ENCODE measurements at places on chromosomes 2 and 18.
A peak's percentile ranks its signal among the peaks of the same experiment; 100 is the strongest.

- DNase-seq: no peak
These were observed 79.5 kb upstream of the KLF7 start for GRCh38 chr2:207244971-207245925.

DNA sequence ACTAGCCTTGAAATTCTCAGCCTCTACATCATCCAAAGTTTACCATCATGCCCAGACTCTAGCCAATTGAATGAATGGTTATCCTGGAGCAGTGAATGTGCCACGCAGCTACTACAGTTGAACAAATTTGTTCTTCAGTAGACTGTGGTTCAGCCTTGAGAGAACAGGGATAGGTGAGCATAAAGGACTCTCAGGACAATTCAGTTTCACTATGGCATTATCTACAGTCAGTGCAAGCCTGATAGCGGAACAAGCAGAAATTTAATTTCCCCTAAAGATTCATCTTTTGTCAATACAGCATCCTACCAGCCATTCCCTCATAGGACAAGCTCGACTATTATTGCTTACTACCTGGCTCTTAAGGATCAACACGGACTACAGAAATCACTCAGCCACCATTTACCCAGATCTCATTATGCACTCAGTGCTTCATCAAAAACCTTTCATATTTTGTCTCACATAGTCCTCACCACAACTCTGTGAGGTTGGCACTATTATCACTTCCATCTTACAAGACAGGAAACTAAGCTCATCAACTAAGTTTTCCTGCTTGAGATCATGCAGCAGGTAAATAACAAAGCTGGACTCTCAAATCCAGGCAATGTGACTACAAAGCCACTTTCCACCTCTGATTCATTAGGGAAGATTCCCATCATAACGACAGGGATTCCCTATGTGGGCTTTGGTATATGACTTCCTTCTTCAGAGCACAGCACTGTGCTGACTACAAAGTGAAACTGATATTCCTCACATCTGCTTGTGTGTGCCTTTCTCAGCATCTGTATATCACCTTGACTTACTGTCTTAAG lies 181.5 kb upstream of the ACVR2A start:
- peak; percentile 71 for DNase-seq

- peak; percentile 40 for DNase-seq
These were observed 45.7 kb downstream of the QPCT start for GRCh38 chr2:37389989-37390765.

DNA sequence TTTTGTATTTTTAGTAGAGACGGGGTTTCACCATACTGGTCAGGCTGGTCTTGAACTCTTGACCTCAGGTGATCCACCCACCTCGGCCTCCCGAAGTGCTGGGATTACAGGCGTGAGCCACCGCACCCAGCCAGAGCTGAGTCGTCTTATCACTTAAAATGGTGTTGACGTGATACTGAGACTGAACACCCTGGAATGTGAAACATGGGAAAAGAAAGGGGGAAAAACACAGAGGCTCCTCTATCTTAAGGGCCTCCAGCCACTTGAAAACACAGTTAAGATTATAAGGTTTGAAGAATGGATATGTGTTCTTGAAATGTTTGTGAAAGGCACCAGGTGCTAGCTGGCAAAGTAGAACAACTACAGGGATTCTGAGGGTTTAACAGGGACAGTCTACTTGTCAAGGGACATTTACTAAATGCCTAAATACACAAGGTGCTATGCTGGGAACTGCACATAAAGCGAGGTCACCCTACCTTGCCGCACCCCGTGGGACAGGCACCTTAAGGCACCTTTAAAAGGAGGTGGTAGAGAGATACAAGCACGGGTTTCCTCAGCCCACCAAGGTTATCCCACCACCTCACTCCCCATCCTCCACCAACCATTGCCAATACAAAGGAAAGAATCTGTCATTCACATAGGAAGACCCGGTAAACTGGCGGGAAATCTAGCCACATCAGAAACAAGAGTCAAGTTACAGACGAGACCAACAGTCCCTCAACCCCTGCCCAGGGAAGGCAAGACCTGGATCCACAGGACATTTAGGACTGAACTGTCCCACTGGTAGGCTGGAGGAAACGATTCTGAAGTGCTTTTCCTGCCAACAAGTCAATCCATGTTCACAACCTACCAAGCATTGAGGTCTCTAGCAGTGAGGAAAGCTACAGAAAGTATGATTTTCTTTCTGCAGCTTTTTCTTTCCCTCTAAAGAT lies 43.4 kb downstream of the STK39 start:
- DNase-seq: no peak

DNA sequence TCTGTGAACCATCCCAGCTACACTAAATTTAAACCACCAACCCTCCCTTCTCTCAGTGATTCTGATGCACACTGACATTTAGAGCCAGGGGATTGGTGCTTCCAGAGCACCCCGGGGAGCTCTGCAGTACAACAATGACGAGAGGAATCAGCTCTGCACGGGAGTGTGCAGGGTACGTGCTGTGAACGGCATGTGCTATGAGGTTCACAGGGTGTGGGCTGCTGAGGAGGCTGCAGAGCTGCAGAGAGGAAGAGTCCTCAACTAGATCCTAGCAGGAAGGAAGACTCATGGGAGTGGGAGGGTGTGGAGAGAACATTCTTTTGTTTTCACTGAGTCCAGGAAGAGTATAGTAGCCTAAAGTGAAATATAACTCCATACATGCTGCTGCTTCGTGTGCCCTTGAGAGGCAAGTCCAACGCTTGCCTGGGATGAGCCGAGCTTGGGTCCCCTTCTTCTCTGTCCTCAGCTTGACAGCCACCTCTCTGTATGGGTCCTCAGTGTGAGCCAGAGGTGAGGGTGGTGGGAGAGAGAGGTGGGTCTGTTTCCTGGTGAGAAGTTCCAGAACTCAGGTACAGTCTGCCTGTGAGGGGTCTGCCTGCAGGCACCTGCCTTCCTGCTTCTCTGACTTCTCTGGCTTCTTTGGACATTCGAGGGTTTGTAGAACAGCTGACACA lies 118.8 kb downstream of the CTIF start:
- no peak for DNase-seq

- DNase-seq: no peak
These were observed 72.6 kb upstream of the STPG4 start for GRCh38 chr2:47227532-47228279.

- no peak for DNase-seq
These were observed 376.6 kb downstream of the NBAS start for GRCh38 chr2:15184491-15184890.

- no peak for DNase-seq
These were observed 24.1 kb upstream of the TNS1 start for GRCh38 chr2:218026676-218027425.

- DNase-seq: no peak
These were observed 49.2 kb upstream of the CCDC150 start for GRCh38 chr2:196590286-196590685.

DNA sequence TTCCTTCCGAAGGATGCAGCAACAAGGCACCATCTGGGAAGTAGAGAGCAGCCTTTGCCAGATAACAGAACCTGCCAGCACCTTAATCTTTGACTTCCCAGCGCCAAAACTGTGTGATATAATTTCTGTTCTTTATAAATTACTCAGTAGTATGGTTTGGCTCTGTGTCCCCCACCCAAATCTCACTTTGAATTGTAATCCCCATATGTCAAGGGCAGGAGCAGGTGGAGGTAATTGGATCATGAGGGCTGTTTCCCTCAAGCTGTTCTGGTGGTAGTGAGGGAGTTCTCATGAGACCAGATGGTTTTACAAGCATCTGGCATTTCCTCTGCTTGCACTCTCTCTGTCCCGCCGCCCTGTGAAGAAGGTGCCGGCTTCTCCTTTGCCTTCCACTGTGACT lies 899.9 kb downstream of the TRIB2 start:
- DNase-seq: no peak

DNA sequence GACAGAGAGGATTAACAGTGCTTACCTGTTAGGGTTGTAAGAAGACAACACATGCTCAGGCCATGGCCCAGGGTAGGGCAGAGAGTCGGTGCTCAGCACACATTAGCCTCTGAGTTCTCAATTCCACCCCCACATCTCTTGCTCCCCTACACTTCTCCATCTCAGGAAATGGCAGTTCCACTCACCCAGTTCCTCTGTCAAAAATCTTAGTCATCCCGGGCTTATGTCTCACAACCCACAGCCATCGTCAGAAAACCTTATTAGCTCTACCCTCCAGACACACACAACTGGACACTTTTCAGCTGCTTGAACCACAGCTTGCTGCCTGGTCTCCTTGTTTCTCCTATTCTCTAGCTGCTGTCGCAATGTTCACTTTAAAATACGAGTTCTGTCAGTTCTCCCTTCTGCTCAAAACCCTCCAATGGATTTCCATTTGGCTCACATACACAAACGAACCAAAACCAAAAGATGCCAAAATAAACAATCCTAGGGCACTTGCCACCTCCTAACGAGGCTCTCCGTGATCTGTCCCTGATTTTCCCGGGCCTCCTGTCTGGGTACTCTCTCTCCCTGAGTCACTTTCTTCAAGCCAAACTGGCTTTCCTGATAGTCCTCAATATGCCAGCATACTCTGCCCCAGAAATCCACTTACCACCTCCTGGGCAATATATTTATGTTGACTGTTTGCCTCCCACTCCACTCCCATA lies 89.7 kb downstream of the KCTD1 start:
- DNase-seq: no peak

- no peak for DNase-seq
These were observed 37.5 kb upstream of the SP3 start for GRCh38 chr2:174002679-174003078.

DNA sequence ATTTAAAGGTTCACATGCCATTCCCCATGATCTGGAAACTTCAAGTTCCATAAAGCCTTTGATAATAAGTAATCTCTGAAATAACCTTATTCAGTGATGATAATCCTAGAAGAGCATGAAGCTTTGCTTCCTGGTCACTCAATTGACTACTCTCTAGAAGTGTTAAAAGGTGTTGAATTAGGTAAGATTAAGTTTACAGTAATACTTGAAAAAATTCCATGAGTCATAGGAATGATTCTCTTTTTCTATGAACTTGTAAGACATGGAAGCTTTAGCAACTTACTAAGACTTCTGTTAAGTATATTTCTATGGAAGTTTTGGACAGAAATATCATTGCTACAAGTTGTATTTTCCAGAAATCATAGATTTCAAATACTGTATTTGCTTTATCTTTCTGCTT lies 100.6 kb downstream of the MYO1B start:
- DNase-seq: no peak
